ENCODE measurements at places on chromosomes 3 and 15.

GRCh38 chr3:148901987-148902791 lies 37.1 kb downstream of the CPA3 start:
- no peak for DNase-seq

DNA sequence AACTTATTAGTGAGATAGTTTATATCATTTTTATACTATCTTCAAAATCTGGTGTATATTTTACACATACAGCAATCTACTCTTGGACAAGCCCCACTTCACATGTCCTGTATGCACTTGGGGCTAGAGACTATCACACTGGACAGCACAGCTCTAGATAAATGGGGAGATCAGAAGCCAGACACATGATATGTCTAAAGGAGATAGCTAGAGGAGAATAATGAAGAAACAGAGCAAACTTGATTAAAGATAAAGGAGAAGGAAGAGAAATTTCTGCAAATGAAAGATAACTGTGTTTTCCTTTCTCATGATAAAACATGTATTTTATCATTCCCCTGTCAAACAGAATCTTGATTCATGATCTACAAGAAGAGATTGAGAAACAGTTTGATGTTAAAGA lies 13.0 kb downstream of the CPA3 start:
- no peak for DNase-seq

- no peak for DNase-seq
Observed at GRCh38 chr3:44987332-44987731, 11.3 kb downstream of the EXOSC7 start.

- DNase-seq = no peak
Observed at GRCh38 chr3:159273070-159273469, 471.2 kb downstream of the MFSD1 start.

All from left kidney (tissue), 8 donors.